ENCODE measurements at places on chromosomes 1 and 21.

- DNase-seq = peak; percentile 25
These were observed 126.7 kb upstream of the CSF3R start for GRCh38 chr1:36609241-36610027.

DNA sequence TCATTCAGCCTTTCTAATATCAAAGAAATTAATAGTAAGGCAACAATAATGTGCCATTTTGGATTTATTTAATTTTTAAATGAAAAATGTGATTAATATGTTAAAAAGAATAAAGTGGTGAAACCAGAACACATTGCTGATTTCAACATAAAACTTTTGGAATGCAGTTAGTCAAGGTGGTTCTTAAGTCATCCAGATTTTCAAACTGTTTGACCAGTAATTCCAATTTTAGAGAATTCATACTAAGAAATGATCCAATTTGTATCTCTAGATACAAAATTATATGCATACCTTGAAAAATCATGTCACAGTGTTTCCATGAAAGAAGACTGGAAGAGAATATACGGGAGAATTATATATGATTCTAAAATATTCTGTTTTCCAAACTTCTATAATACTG, 54.2 kb upstream of the MCOLN3 start:
- no peak for DNase-seq

DNA sequence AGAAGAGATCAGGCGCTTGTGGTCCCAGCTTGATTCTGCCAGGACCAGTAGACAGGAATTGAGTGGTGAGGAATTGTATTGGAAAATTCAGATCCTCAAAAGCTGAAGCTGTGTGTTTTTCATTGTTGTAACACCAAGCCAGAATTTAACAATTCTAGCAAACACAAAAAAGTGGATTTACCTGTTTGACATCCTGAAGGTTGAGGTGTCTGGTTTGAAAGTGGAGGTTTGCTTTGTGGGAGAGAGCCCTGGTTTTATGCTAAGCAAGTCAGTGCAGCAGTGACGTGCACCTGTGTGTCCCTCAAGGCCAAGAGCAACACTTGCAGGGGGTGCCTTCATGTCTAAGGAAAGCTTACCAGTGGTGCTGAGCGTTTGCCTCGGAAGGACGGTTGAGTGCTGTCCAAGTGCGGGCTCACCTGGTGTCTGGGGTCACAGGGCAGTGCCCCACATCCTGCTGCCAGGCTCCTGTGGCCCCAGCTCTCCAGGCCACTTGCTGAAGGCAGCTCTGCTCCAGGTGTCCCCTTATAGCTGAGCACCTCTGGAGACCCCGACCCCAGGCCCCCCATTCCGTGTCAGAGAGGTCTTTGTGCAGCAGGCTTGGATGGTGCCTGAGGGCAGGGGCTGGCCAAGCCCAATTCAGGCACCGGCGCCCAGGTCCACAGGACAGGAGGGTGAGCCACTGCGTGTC, 27.7 kb downstream of the PCNT start:
- no peak for DNase-seq

GRCh38 chr1:208598021-208598420, 353.8 kb upstream of the PLXNA2 start:
- DNase-seq = peak; percentile 35

DNA sequence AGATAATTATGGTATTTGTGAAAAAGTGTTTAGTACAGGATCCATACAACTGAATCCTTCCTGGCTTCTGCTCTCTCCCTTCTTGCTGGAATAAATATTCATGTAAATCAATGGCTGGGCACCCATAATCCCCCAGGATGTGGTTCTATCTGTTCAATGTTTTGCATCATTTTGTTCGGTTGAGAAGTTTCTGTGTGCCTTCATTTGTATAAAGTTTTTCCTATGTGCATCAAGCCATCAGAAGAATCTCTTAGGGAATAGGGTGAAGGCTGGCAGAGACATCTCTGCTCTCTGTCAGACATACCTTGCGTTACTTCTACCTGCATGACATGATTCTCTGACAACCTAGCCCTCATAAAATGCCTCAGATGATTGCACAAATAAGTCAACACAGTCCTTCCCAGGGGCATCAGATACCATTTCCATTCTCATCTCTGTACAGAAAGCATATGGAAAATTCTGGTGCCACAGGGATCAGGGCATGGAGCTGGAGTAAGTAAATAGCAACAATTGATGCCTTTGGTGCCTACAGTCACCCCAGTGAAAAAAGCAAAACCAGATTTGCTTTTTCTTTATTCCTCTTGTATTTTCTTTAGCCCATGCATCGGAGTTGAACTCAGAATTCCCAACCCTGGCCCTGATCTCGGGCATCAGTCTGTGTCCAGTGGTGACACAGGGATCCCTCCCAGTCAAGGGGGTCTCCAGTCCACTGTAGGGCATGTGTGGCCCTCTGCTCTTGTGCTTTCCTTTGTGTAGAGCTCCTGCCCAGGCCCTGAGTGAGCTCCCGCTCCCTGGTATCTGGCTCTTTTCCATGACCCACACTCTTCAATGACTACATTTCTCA, 39.7 kb upstream of the ATP1A1 start:
- DNase-seq = no peak

GRCh38 chr1:176733661-176734060, 270.7 kb downstream of the PAPPA2 start:
- DNase-seq = no peak

DNA sequence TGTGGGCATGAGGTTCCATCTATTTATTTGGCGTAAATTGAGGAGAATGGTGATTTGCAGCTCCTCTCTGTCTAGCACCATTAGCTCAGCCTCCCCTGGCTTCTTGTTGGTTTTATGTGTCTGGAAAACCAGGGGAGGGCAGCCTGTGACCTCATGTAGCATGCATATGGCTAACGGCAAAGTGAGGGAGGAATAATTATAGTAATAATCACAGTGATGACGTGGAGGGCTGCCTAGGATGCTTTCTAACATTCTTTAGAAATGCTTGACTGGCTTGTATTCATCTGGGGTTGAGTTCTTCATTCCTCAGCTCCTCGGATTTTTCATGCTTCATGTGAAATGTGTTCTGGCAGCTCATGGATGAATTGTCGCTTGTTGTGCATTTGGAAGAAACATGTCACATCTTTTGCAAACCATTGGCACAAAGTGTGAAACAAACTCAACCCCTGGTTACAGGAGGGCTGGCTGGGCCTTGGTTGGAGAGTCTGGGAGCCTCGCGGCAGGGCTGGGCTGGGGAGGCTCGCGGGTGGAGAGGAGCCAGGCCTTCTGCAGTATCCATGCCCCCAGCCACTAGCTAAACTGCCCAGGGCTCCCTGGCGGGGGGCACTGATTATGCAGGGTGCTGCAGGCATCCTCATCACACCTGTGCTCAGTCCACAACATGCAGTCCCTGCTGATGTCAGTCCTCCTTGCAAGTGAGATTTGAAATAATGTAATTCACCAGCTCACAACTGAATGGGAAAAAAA, 149.6 kb downstream of the DISC1 start:
- no peak for DNase-seq

All from cerebellum (tissue), 4 donors.